ENCODE measurements at places on chromosomes 2 and 18.

DNA sequence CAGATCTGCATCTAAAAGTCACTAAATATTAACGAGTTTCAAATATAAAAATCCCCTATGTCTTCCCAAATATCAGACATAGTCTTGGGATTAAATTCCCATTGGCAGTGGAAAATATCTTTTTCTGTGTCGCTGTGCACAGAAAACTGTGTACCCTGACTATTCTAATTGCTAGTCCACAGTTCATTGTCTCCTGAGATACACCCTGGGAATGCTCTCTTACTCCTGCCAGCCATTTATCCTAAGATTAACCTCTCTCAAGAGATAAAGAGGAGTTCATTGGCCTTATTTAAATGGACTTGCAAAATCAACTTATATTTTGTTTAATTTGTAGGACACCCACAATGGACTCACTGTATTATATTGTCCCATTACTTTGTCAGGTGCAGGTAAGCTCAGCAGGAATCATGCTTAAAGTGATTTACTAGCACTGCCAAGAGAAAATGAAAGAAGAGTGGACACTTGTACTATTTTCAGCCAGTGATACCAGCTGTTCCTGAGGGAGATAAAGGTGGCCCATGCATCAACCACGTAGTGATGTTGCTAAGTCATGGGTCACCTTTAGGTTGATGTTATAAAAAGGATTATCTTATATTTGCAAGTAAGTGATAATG lies 553.8 kb downstream of the PIK3C3 start:
- DNase-seq = no peak

- DNase-seq = peak; percentile 78
Observed at GRCh38 chr2:72236445-72237067, 88.9 kb upstream of the CYP26B1 start.

GRCh38 chr2:198098918-198099317 lies 294.5 kb downstream of the PLCL1 start:
- DNase-seq = peak; percentile 16

DNA sequence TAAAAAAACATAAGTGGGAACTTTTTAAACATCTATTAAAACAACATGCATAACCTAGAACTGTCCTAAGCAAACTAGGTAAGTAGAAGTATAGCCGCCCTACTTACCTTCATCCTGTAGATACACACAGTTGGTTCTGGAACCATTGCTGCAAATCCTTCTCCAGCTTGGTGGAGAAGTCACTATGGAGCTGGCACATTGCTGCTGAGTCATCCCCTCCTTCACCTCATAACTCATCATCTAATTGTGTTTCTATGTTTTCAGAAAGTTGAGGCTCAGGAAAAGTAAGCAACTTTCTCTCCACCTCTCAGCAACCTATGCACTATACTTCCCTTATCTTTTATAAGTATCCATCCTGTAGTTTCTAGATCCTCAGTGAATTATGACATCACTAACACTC lies 269.8 kb upstream of the MMADHC start:
- DNase-seq = peak; percentile 22

DNA sequence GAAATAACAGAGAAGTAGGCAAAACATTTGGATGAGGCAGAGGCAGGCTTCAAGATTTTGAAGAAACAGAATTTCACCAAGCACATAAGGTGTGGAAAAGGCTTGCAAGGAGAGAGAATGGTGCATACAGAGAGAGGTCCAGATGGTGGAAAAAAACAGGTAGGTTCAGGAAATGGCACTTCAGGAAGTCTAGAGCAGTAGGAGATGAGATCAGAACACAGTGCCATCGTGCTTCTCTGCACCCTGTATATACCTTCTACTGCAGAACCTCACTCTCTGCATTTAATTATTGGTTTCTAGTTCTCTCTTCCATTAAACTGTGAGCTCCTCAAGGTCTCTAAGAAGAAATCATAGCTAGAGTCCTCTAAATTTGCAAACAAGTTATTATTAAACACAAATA lies 2.4 kb downstream of the PAIP2B start:
- DNase-seq = no peak

DNA sequence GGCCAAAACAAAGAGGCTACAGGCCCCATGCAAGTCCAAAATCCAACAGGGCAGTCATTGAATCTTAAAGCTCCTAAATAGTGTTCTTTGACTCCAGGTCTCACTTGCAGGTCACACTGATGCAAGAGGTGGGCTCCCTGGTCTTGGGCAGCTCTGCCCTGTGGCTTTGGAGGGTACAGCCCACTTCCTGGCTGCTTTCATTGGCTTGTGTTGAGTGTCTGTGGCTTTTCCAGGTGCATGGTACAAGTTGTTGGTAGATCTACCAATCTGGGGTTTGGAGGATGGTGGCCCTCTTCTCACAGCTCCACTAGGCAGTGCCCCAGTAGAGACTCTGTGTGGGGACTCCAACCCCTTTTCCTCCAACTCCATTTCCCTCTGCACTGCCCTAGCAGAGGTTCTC lies 115.8 kb upstream of the ALKAL2 start:
- DNase-seq = no peak

GRCh38 chr2:235569837-235570236 lies 76.0 kb downstream of the AGAP1 start:
- DNase-seq = no peak

DNA sequence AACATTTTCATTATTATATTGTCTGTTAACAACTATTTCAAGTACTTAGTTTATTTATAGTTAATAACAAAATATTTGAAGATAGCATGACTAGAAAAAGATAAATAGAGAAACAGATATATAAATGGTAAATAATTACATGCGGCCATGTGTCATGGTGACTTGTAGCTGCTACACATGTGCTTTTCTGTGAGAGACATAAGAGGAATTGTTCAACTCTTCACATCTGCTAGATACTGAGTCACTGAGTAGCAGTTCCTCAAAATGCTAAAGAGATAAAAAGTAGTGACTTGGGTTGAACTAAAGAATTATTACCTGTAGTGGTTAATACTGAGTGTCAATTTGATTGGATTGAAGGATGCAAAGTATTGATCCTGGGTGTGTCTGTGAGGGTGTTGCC lies 37.5 kb upstream of the SCN9A start:
- DNase-seq = no peak

DNA sequence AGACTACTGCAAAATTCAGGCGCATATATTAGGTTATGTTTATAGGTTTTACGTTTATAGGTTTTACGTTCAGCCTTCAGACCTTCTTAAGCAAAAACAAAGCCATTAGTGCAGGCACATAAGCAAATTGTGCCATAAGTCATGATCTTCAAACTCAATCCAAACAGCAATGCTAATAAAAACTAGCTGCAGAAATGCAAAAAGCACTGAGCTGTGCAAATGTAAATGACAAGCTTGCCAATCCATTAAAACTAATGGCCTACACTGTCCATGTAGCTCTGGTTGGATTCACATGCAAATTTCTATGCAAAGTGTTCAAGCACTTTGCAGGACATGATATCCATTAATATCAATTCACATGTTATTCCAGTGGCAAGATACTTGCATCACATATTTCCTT lies 50.9 kb downstream of the LRPPRC start:
- DNase-seq = no peak

GRCh38 chr18:62420513-62421209 lies 95.6 kb downstream of the TNFRSF11A start:
- peak; percentile 64 for DNase-seq

DNA sequence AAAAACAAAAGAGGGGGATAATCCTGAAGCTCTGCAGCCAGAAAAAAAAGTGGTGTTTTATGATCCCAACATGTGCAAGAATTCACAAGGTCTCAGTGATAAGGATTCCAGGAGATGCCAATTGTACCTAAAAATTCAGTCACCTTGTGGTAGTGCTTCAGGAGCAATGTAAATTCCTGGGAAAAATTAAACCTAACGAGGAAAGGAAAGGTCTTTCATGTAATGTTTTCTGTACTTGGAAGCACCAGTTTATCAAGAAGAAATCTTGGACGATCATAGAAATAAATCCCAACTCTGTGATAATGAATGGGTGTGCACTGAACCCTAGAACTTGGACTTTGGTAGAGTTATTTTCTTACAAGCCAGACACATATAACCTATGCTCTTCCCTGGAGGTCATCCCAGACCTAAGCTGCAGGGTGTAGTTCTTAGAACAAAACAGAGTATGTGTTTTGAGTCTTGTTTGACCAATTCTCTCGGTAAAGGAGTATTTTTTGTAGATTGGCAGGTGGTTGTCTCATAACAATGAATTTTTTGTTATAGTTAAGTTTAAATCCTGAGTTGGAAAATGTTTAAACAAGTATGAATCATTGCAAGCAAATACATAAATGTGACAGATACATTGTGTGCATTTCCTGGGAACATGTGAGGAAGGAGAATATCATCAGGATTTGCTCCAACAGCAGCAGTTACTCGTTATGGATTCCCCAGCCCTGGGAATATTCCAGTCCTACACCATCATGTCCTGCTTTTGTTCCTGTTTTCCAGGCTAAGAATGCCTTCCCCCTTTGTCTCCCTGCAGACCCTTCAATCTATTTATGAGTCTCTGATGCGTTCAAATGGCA lies 224.6 kb downstream of the NAPG start:
- no peak for DNase-seq

DNA sequence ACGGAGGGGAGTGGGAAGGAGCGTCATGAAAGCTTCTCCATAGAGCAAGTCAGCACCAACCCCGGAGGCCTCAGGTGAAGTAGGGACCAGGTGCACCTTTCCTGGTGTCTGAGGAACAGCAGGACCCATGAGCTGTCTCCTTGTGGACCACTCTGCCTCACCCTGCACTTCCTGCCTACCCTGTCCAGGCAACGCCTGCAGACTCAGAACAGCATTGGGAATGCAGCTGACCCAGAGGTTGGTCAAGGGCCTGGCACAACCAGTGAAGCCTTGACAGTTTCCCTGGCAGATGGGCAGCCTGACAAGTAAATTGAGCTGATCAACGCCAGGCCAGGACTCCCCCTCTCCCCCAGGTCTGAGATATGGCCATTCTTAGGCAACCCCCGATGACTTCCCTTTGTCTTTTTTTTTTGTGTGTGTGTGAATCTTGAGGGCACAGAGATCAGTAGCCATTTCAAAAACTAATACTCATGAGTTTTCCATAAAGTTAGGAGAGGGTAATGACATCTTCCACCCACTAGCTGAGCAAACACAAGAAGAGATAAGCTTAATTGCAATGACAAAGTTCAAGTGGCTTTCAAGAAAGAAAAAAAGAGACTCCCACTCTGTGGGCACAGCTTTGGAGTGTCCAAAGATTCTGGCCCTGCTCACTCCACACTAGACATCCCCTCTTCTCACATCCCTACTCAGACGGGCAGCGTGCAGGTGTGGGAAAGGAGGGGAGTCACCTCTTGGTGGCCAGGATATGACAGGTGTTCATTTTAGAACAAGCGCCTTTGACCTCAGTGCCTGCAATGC lies 3.5 kb upstream of the FABP1 start:
- no peak for DNase-seq

DNA sequence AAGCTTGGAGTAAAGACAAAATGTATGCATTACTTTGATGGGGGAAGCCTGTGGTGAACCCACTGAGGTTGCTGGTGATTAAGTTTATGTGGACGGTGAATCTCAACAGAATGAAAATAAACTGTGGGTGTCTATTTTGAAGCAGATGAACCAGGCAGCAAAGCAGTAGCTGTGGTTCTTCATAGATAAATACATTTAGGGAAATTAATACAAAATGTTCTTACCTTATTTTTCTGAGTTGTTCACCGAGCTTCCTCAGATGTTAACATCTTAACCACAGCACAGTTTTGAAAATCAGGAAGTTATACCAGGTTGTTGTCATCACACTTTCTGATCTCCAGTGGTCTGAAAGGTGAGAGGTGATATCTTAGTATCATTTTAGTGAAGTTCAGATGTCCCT lies 53.9 kb downstream of the NCK2 start:
- no peak for DNase-seq

DNA sequence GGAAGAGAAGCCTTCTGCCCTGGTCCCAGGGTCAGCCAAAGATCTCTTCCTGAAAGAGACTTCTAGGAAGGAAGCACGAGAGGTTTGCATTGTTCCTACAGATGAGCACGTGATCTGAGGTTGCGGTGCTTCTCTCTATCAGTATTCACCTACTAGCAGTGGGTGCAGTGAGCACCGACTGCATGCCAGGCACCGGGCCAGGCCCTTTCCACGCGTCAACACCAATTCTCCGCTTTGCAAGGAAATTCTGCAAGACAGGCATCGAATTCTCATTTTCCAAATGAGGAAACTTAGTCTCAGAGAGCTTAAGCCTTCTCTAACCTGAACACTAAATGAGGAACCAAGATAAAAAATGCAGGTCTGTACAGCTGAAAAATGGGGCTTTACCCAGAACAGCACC lies 151.5 kb upstream of the MYCN start:
- no peak for DNase-seq

GRCh38 chr2:206584323-206585116 lies 57.8 kb upstream of the FAM237A start:
- no peak for DNase-seq

DNA sequence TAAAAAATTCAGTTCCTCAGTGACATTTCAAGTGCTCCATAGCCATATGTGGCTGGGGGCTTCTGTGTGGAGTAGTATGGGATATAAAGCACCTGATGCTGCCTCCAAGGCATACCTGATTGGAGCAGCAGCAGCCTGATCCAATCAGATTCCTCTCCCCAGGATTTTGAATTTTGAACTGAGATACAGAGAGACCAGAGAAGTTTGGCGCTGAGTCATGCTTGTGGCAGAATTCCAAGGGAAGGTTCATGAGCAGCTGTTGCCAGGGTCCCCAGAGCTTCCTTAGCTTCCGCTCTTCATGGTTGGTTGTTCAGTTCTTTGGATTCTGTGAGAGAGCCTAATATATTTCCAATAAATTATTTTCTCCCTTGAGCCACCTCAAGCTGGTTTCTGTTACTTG lies 29.0 kb upstream of the CFAP36 start:
- peak; percentile 27 for DNase-seq

DNA sequence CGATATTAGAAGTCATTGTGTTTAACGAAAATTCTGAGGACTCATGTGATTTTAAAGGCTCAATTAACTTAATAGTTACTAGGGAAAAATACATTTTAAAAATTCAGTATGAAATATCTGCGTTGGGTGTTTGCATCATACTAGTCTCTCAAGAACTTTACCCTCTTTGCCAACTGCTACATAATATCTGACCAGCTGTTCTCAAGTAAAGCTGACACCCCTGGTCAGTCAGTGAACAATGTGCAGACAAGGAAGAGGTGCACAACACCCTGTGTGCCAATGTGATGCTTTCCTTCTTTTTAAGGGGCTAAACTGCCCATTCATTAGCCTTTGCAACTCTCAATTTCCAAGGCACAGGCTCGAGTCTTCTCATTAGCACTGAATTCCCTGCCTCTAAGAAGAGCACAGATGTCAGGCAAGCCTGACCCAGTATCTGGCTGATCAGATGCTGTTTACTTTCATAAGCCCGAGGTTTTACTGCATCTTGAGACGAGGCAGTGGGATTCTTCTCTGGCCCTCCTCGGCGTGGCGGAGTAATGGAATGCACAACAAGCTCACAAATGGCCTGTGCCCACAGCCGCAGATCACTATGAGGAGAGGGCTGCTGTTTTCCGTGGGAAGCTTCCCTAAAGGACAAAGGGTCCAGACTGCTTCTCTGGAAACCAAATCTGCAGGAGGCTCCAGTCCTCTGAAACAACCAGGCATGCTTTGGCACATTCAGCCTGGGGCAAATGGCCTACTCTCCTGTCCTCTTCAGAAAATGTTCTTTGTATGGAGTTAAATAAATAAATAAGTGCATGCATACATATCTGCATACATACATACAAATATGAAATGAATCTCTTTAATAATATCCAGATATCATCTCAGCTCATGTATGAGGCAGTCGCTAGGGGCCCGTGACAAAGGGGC lies 240.3 kb downstream of the ZNF521 start:
- DNase-seq = no peak

GRCh38 chr18:69929041-69929774 lies 18.5 kb downstream of the CD226 start:
- DNase-seq = no peak
